ENCODE measurements at places on chromosomes 1 and 21. TPM values are rescaled to one million over a fixed set of nuclear protein-coding genes. Genes with fewer than 3 reads are reported as not detected.

- peak; percentile 59 for DNase-seq
Observed at GRCh38 chr21:39441502-39442475, 3.8 kb downstream of the LCA5L start.

OR6N1 gene
- polyA plus RNA-seq = not detected

DNA sequence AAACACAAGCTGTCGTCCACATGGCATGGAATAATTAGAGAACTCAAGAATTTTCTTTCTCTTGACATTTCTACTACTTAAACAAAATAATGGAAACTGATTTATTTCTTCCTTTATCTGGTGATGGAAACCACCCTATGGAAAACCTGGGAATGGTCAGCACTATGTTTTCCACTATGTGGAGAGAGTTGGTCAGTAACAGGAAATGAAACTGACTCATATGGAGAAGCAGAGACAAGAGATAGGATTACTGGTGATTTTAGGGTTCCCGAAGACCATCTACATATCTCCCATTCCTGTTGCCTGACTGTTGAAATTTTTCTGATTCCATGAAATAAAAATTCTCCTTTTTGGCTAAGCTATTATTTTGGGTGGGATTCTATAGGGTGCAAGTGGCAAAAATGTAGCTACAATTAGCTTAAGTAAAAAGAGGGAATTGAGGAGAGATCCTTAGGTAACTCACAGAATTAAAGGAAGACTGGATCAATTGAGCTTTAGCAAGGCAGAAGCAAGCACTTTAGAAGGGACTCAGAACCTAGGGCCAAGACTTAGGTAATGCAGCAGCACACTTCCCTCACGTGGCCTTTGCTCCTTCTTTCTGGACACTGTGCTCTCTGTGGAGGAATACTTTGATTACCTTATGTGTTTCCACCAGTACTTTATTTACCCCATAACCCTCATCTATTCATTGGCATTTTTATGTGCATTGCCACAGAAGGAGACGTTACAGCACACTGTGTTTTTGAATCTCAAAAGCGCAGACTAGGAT is 89.6 kb downstream of the LEPR start:
- DNase-seq = no peak

OR2T29 gene
- not detected for polyA plus RNA-seq

- DNase-seq = no peak
Observed at GRCh38 chr1:77218477-77219165, 609 bp downstream of the PIGK start.

DNA sequence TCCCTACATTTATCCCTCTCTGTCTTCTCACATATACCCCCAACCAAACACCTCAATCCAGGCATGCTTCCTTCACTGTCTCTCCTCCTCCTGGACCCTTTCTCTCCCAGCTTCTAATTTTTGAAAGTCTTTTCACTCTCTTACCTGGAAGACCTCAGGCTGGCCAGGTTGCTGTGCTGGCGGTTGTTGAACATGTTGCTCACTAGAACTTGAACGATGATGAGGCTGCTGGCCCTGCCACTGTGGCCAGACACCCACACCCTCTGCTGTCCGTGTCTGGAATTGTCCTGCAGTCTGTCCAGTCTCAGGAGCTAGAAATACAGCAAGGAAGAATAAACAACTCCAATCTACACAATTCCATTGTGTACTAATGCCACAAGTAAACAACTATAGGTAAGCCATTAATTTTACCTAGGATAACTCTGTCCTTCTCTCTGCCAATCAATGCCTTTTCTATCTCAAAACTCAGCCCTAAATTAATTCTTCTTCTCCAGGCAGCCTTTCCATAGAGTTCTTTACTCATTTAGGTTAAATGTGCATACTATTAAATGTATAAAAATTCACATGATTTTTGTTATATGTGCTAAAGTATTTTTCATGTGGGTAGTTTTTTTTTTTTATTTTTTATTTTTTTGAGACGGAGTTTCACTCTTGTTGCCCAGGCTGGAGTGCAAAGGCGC is 5.1 kb upstream of the CTSK start:
- DNase-seq = peak; percentile 55

CLDN17 gene
- not detected for polyA plus RNA-seq

GRCh38 chr1:180250883-180251509 is 20.9 kb downstream of the LHX4 start:
- no peak for DNase-seq

DNA sequence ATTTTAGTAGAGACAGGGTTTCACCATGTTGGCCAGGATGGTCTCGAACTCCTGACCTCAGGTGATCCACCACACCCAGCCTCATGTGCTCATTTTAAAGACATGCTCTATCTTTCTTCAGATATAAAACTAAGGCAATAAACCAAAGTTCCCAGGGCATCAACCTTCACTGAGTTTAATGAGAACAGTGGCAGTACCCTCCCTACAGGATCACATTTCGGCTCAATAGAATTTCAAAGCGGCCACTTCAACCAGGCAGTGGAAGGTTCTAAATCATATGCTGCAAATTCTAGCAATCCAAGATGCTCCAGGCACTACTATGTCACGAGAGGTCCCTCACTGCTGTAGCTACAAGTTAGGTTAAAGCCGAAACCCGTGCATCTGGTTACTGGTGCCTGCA is 45.5 kb downstream of the PARP1 start:
- no peak for DNase-seq

DNA sequence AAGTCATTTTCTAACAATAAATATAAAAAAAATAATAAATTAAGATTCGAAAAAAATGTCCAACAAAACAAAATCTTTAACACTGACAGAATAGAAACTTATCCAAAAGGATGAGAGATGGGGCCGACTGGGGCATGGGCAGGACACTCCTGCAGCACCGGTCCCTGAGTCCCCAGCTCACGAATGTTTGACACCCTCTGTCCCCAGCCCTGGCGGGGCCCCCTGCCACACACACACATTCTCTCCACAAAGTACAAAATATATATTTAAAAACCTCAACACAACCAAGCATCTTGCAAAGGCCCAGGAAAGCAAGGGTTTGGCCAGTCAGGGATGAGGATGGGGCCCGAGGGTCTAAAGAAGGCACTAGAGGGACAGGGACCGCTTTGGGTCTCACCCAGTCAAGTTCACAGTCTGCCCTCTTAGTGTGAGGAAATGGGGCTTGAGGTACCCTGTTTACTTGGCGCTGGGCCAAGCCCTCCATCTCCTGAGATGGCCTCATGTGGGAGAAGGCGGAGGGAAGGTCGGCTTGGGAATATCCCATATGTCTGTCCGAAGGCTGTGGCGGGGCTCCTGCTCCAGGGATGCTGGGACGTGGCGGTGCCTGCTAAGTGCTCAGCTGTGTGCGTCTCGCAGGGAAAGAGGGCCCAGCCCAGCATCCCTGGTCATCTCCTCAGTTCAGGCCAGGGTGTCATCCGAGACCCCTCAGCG is 31.3 kb downstream of the EPHA2 start:
- DNase-seq = no peak

DNA sequence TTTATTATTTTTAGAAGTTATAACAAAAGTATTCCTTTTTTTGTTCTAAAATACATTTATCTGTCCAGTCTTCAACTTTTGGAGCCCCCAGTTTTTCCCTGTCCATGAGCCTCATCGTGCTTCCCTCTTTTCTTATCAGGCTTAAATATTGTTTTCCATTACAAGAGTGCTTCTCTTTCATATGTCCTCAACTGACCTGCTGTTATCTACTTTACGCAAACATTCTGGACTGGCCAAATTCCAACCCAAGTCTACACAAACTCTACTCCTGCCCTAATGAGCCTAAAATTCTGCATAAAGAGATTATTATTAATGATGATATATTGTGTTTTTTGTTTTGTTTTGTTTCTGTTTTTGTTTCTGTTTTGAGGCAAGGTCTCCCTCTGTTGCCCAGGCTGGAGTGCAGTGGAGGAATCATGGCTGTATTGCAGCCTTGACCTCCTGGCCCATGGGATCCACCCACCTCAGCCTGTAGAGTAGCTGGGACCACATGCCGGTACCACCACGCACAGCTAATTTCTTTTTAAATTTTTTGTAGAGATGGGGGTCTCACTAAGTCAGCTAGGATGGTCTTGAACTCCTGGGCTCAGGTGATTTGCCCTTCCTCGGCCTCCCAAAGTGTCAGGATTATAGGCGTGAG is 318.8 kb upstream of the NEGR1 start:
- no peak for DNase-seq

DNA sequence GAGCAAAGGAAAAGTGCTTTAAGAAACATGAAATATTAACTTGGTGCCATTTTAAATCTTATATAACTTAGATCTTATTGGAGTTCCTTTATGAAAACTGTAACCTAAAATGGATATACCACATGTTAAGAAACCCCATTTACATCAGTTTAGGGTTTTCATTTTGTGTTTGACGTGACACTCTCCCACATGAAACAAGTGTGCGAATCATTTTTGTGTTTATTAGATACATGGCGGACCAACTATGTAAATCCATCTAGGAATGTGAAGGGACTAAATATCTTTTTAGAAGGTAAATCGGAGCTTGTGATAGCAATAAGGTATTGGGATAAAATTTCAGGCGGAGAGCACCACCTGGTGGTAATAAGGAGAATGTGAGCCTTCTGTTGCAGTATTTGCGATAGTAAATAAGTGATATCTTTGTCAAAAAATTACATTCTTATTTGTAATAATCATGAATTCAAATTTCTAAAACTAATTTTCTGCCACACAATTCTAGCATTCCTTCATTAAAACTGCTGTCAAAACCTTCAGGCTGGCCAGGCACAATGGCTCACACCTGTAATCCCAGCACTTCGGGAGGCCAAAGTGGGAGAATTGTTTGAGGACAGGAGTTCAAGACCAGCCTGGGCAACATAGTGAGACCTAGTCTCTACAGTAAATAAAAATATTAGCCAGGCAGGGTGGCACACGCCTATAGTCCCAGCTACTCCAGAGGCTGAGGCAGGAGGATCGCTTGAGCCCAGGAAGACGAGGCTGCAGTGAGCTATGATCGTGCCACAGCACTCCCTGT is 31.3 kb downstream of the SMAP2 start:
- peak; percentile 49 for DNase-seq

LDLRAD1 gene
- not detected for polyA plus RNA-seq

Data from SK-N-SH (cell line).